ENCODE measurements at places on chromosomes 2 and 18.

DNA sequence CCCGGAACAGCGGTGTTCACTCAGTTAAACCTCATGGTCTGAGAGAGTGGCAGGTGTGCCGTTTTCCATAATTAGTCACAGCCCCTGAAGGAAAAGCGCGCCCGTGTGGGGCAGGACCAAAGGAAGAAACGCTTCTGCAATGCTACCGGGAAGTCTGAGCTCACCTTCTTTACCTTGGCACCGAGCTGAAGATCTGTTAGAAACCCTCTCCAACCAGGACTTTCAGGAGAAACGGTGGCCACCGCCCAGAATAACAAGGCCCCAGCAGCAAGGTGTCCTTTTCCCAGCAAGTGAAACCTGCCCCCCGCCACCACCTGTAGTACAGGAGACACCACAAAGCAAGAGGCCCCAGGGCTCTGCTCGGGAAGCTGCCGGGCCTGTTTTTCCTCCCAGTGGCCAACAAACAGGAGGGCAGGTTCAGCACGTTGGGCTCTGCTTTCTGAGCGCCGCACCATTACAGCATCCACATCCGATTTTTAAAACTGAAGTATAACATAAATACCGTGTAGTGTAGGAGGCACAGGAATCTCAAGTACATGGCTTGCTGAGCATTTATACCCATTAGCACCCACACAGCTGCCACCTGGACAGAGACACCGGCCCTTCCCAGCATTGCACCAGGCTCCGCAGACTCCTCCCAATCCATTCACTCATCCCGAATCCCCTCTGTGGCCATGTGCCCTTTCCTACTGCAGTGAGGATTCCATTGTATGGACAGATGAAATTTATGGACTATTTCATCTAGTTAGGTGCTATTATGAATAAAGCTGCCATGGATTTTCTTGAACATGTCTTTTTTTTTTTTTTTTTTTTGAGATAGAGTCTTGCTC lies 121.8 kb upstream of the RIOK3 start:
- DNase-seq, result no peak

DNA sequence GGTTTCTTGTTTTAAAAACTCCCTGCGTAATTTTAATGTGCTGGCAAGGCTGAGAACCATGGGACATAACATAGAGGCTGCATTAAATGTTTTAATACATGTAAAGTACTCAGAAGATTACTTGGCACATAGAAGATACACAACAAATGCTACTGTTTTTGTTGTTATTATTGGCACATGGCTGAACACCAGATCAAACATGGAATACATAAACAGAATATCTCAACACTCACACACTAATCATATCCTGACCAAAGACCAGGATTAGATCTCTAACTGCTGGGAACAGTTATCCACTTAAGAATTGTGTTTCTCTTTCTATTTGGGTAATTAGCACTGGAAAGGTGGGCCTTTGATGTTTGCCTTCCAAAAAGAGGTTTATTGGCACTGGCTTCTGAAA lies 69.3 kb downstream of the KCNE4 start:
- DNase-seq, result no peak

DNA sequence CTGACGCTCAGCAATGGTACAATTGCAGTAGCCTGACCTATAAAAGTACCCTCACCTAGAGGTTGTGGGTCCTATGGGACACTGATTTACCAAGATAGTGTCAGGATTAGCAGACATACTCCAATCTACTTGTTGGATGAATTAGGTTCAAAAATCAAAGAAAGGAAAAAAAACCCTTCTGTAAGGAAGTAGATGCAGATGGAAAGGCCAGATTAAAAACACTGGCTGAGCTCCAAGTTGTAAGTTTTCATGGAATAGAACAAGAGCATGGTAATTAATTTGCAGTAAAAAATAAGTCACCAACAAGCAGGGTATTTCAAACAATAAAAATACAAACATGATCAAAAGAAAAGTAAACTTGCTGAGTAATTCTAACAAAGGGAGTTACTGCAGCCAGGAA lies 26.4 kb downstream of the IDH1 start:
- DNase-seq, result no peak

DNA sequence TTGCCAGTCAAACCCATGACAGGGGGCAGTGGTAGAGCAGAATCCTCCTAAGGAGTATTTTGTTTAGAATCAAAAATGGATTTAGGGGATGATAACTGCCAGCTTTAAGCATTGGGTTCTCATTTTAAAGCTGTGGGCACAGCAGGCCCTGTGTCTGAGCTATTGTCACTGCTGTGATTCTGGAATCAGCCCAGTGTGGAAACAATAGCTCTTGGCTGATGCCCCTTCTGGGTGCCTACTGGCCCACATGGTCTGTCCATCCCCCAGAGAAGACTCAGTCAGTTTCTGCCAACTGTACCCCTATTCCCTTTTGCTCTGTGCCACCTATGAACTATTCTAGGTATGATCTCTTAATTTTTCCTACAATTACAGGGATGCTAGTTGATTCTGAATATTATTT lies 91.7 kb upstream of the LRRTM1 start:
- no peak for DNase-seq

DNA sequence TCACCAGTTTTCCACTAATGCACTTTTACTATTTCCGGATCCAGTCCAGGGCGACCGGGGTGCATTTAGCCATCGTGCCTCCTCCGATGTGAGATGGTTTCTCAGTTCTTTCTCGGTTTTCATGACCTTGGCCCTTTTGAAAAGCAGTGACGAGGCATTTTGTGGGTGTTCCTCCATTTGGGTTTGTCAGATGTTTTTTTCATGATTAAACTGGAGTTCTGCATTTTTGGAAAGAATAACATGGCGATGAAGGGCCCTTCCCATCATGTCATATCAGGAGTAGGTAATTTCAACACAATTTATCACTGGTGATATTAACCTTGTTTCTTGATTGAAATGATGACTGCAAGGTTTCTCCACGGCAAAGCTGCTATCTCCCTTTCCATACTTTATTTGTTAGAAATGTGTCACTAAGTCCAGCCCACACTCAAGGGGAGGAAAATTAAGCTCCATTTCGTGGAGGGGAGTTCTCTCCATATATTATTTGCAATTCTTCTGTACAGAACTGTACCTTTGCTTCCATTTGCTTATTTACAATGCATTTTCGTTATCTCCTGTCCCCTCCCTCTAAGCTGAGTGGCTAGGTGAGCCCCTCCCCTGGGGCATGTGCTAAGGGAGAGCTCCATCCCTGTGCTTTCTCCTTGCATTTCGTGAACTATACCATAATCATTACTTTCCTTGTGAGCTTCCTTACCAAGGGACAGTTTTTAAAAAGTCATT lies 8.9 kb upstream of the KLF11 start:
- DNase-seq, result peak; percentile 81

DNA sequence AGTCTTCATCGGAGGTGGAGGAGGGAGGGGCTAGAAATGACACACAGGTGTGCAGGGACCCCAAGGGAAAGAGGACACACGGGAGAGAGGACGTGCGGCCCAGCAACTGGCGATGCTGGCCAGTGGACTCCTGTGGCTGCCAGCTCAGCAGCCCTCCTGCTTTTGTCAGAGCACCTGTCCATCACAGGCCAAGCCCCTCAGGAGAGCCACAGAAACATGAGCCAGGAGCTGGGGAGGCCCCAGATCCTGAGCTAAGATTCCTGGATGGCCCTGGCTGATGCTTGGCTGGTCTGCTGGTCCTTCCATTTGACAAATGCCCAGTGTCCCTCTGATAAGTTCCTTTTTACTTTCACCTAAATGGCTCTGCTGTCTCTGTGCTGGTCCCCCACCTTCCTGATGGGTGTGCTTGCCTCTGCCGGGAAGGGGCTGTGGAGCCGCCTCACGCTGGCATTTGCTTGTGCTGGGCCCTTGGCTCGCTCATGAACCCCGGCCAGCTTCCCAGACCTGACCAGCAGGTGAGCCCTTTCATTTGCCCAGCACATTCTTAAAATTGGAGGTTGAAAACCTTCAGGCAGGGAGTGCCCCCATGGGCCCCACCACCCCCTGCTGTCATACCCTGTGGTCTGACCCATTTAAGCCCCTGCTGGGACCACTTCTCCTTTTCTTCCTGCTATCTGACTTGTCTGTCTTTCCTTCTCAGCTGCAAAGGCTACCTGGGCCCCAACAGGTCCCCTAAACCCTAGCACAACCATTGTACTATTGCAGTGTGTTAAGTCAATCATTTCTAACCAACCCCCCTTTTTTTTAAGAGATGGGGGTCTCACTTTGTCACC lies 37.3 kb downstream of the CYP27C1 start:
- no peak for DNase-seq

GRCh38 chr2:229714736-229715541 lies 584 bp upstream of the DNER start:
- peak; percentile 27 for DNase-seq

DNA sequence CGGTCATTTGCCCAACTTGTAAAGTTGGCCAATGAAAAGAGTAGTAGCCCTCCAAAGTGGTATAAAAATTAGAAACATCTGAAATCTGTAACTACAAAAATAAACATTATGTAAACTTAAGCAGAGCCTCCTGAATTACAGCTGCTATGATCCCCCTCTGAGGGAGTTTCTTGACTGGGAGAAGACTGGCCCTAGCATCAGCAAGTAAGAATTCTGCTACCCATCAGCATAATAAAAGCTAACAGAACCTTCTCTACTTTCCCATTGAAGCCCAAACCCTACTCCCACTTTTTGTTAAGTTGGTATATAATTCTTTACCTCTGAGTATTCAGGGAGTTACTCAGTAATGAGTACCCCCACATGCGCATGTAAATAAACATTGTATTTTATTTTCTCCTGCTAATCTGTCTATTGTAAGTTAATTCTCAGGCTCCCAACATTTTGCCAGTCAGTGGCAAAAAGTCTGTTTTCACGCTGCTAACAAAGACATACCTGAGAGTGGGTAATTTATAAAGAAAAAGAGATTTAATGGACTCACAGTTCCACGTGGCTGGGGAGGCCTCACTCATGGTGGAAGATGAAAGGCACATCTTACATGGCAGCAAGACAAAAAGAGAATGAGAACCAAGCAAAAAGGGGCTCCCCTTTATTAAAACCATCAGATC lies 71.3 kb downstream of the MYL12B start:
- DNase-seq, result no peak

DNA sequence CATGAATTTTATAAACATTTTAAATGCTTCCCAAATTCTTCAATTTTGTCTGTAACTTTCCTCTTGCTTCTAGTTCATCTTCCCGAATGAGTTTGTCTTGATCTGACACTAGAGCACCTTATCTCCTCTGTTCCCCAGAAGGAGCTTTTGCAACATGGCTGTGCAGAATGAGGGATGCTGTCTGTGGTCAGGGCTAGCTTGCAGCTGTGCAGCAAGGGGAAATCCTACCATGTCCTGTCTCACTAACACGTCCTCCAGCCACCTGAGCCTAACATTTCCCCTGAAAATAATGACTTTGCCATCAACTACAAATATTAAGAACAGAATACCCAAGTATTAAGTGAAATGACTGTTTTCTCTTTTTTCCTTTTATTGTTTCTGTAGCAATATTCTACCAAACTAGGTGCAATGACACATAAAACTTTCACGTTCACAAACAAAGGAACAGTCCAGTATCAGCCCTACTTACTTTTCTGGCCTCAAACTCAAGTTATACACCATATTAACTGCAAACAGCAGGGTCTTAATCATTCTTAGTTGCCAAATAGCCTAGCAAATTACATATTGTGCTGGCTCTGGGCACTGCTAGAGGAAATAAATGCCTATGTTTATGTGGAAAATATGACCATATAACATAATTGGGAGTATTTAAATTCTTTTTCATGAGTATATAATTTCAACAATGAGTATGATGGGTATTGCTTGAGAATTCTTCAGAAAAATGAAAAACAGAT lies 423.3 kb downstream of the CMPK2 start:
- DNase-seq, result no peak

DNA sequence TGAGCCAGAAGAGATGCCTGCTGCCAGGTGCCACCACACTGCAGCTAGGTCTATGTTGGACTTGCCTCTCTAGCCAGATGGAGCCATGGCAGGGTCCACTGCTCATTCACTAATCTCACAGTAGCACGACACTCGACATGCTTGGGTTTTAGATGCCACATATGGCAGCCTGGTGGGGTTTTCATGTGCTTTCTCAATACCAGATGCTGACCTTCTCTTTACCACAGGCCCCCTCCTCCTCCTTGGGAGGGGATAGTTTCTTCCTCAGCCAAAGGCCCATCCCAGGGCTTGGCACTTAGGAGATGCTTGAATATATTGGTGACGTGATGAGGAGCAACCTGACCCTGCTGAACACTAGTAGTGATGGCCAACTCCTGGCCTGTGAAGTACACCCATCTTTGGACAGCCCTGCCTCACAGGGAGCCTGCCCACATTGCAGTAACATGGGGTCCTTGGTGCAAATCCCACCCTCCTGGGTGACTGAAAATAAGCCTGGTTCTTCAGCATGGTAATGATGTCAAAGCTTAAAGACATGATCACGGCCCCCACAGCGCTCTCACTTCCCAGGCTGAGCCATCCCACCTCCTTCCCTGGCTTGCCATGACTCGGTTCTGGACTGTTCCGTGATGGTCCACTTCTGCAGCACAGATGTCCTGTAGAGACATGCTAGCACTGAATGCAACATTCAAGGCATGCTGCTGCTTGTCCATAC lies 227.5 kb downstream of the SH3RF3 start:
- no peak for DNase-seq

- no peak for DNase-seq
Measured at GRCh38 chr18:57771626-57772025, 31.5 kb downstream of the ATP8B1 start.

GRCh38 chr2:85913884-85914881 lies 25.4 kb upstream of the ST3GAL5 start:
- DNase-seq, result peak; percentile 88

GRCh38 chr2:35973737-35974132 lies 381.8 kb upstream of the CRIM1 start:
- no peak for DNase-seq

GRCh38 chr2:127624756-127625571 lies 21.0 kb upstream of the GPR17 start:
- no peak for DNase-seq

- DNase-seq, result no peak
Measured at GRCh38 chr2:240339411-240340360, 95.8 kb upstream of the GPC1 start.

DNA sequence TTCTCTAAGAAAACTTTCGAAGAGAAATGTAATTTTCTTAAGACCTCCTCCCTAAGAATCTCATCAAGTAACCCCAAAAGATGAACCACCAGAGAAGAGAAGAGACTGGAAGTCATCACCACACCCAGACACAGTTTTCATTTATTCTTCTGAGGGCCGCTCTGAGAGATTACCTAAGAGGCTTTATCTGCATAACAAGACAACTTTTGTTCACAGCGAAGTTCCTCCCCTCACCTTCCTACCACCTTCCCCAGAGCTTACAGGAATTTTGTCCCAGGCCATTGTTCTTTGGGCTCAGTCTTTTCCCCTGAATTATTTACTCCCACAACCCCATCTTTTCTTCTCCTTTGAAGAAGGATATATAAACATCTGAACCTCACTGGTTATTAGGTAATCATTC lies 92.8 kb downstream of the AKAIN1 start:
- no peak for DNase-seq

GRCh38 chr2:26818972-26819371 lies 29.0 kb upstream of the DPYSL5 start:
- no peak for DNase-seq

DNA sequence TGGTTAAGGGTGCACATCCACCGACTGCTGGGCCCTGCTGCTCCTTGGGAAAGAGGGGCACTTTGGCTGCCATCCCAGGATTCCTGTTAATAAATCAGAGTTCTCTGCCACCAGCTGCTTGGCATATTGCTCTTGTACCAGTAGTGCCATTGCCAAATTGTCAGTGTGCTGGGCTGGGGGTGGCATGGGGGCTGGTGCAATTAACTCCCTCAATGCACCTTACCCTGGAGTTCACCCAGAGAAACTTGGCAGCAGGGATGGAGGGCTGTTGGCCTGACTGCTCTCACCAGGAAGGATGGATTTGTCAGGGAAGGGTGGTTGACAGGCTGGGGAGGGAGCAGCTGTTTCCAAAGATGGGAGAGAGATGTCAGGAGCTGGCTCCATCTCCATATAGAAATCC lies 94.6 kb upstream of the SKOR2 start:
- no peak for DNase-seq

Measured in inflammatory macrophage treated with lipopolysaccharide for 4 hours (primary cell).